ENCODE measurements at places on chromosomes 13 and 19.

DNA sequence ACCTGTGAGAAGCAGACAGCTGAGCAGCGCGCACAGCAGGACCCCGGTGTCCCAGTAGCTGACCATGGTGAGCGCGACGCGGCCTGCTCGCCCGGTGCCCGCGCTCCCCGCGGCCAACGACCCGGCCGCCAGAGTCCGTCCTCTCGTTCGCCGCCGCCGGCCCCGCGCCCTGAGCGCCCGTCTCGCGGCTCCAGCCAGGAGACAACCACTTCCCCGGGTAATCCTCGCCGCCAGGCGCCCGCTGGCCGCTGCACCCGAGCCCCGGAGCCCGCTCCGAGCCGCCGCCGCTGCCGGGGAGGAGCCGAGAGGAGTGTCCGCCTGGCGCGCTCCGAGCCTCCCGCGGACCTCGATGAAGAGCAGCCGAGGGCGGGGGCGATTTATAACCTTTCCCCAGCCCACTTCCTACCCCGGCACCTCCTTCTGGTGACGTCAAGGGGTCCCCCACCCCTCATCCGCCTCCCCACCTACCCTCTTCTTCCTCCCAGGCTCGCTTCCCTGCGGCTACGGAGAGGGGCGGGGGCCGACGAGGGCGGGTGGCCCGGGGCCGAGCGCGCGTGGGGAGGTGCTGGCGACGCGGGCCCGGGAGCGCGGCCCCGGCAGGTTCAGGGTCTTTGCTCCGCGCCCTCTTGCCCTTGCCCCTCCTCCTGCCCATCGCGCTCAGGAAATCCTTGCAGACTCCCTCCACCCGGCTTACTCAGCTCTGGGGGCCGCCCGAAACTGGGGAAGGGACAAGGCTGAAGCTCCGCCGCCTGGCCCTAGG lies at the start of gene FLT1:
TSS of gene FLT1 (minus strand) at position 351 of the 760 bp plus-strand sequence. CDS start at position 66, 285 bp downstream.
- peak; percentile 70 for DNase-seq

GRCh38 chr19:43616306-43616705 lies 3.1 kb downstream of the ZNF428 start:
- DNase-seq, result no peak

DNA sequence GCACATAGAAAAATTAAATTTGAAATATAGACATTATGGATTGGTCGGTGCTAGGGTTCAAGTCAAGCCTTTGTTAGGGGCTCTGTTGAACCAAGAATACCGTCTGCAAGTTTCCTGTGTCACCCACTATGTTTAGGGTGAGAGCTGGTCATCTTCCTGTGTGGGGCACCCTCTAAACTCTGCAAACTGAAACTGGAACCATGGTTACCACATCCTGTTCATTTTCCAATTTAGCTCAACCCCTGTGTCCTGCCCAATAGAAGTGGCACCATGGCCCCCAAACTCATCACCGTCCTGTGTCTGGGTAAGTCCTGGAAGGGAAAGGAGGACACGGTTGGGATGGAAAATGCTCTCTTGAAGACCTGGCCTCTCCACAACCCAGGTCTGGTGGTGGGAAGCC lies 29.9 kb downstream of the LAIR2 start:
- no peak for DNase-seq

GRCh38 chr13:76038920-76039716 lies 403.0 kb downstream of the LMO7 start:
- DNase-seq, result no peak

GRCh38 chr13:20727856-20728255 lies 24.4 kb downstream of the IL17D start:
- DNase-seq, result no peak

DNA sequence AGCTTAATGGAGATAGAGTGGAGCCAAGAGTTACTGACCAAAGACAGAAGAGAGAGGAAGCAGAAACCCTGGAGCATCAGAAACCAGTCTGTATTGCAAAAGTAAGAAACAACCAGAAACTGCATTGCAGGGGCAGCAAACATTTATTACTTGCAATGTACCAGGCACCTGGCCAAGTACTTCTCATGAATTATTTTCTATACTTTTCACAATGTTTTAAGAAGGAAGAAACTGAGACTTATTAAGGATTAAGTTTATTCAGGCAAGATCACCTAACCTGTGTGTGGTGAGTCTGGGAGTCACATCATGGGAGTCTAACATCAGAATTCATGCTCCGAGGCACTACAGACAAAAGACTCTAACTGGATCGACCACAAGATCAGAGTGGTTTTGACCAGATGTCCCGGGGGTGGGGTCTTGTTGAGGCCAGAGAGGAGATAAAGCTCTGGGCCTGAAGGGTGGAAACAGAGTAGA lies 47.4 kb downstream of the TNFRSF19 start:
- DNase-seq, result peak; percentile 51

DNA sequence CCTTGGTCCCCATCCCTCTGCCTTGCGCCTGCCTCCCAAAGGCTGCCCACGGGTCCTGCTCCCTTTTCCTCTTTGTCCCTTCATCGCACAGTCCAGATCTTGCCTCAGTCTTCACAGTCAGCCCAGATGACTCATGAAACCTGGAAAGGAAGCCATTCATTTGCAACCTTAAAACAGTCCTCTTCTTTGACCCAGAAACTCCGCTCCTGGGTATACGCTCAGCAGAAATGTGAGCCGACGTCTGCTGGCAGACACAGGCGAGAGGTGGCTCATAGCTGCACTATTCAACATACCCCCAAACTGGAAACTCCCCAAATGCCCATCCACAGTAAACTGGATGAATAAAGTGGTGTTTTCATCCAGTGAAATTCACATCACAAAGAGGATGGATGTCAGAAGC lies 13.6 kb upstream of the PEPD start:
- DNase-seq, result peak; percentile 33

- peak; percentile 53 for DNase-seq
Observed at GRCh38 chr13:59677966-59678814, 485.5 kb downstream of the DIAPH3 start.

DNA sequence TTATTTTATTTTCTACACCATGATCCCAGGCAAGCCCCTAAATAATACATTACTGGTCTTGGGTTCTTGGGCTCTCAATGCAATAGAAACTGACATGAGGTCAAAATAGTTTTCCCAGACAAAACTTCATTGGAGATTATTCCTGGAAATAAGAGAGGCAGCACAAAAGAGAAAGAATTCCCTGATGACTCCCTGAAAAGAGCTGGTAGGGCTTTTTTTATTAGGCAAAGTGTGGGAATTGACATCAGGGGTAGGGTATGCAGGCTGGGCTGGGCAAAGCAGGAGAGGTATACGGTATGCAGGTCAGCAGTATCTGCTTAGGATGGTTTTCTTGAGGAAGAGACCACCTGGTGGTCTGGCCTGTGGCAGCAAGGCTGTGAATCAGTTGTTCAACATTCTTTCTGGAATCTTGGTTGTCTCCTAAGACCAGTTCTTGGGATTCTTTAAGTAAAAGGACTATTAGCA lies 9.3 kb upstream of the IGFL3 start:
- DNase-seq, result no peak

- peak; percentile 93 for DNase-seq
Observed at GRCh38 chr19:1122972-1123363, 19.2 kb downstream of the GPX4 start.

- DNase-seq, result no peak
Observed at GRCh38 chr19:6087074-6087571, 23.2 kb downstream of the RFX2 start.

DNA sequence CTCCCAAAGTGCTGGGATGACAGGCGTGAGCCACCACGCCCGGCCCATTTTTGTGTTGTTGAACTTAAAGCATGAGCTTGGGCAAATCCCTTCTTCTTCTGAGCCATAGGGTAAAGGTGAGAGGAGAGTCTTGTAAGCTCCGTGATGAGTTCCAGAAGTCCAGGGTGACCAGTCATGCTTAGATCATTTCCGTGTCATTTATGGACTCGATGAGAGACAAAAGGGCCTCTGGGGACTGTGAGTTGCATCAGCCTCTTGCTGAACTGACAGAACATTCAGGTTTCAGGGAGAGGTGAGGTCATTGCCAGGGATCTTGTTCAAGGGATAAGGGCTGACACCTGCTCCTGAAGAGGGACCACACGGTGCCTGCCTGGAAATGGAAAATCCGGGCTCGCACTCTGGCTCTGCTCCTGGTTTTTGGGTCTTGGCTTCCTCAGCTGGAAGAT lies 53.6 kb downstream of the GADD45B start:
- DNase-seq, result peak; percentile 97

DNA sequence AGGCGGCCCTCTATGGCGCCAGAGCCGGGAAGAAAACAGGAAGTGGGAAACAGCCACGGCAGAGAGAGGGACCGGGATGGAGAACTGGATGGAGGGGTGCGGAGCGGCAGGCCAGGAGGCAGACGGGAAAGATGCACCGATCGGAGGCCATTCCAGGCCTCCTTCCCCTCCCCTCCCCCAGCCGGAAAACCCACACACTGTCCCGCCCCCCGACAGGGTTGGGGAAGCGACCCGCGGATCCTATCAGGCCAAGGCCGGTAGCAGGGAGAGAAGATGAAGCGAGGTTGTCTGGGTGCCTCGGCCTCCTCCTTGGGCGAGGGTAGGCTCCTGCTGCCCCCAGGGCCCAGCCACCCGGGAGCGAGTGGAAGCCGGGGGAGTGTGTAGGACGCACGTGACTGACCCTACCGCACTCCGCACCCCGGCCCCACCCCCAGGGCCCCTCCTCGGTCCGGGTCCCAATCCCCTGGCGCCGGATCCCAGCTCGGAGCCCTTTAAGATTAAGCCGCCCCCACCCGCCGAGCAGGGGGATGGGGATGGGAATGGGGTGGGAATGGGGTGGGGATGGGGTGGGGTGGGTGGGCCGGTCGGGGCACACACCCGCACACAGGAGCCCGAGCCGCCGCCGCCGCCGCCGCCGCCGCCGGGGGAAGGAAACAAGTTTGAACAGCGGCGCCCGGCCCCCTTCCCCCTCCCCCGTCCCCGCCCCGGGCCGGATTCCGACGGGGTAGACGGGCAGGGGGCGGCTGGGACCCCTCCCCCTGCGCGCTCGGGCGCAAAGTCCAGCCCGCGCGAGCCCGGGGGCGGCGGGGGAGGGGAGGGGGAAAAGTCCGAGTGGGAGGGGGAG lies 1.5 kb downstream of the ERF start:
- DNase-seq, result peak; percentile 72

DNA sequence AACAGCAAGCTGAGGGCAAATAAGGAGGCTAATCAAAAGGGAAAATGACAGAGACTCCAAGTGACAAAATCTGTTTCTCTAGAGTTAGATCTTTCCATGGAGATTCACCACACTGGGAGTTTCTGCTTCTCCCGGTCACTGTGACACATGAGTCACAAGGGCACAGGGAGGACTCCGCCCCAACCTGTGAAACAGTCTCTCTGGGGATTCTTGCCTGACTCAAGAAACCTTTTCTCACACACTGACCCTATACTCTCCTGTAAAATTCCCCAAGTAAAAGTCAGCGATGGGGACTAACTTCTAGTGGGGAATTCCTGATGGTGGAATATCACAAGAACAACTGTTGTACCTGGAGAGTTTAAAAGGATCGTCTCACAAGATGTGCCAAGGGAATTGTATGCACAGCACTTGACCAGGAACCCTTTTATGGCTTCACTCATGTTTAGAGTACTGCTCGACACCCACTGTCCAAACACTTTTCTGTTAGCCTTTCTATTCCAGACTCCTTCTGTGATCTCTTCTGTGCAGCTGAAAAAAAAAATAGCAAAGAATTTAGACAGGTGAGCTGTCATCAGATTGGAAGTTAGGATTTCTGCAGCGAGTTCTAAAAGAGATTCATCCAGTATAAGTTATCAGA lies 46.8 kb upstream of the URAD start:
- DNase-seq, result peak; percentile 36

DNA sequence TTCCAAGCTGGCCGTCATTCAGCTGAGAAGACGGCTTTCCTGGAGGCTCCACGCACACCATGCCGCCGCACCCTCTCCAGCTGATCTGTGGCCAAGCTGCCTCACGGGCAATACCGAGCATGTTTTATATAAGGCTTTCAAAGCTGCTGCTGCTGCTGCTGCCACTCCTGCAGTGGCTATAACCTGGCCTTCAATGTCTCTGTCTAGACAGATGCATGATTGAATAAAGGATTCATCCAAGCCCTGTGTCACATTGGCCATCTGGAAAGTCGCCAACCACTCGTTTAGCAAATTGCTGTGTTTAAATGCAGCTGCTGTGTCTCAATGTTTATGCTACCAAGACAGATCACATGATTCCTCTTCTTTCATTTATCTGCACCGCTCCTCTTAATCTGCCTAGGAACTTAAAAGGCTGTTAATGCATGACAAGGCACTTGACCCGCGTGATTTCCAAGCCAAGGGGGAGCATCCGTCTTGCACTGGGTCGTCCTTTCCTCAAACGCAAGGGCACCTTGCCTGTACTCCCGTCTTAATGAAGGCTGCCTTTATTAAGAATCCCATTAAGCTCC lies 114.3 kb downstream of the TEX26 start:
- DNase-seq, result peak; percentile 31

GRCh38 chr13:43300865-43301264 lies 277.5 kb downstream of the DNAJC15 start:
- DNase-seq, result peak; percentile 86

DNA sequence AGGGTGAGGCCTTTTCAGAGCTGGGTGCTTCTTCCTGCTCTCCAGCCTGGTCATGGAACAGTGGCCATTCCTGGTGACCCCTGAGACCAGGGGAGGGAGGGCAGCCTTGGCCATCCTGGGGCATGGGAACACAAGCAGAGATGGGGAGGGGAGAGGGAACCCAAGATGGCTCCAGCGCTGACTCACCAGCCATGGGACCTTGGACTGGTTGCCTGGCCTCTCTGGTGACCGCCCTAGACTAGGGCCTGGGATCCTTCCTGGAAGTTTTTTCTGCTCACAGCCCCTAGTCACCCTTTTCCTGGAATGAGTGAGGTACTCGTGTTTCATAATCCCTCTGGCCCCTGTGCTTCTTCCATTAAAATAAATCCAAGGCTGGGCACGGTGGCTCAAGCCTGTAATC lies 3.3 kb upstream of the OPA3 start:
- DNase-seq, result peak; percentile 17

- DNase-seq, result peak; percentile 84
Observed at GRCh38 chr13:113742000-113742441, 17.0 kb upstream of the TMEM255B start.

DNA sequence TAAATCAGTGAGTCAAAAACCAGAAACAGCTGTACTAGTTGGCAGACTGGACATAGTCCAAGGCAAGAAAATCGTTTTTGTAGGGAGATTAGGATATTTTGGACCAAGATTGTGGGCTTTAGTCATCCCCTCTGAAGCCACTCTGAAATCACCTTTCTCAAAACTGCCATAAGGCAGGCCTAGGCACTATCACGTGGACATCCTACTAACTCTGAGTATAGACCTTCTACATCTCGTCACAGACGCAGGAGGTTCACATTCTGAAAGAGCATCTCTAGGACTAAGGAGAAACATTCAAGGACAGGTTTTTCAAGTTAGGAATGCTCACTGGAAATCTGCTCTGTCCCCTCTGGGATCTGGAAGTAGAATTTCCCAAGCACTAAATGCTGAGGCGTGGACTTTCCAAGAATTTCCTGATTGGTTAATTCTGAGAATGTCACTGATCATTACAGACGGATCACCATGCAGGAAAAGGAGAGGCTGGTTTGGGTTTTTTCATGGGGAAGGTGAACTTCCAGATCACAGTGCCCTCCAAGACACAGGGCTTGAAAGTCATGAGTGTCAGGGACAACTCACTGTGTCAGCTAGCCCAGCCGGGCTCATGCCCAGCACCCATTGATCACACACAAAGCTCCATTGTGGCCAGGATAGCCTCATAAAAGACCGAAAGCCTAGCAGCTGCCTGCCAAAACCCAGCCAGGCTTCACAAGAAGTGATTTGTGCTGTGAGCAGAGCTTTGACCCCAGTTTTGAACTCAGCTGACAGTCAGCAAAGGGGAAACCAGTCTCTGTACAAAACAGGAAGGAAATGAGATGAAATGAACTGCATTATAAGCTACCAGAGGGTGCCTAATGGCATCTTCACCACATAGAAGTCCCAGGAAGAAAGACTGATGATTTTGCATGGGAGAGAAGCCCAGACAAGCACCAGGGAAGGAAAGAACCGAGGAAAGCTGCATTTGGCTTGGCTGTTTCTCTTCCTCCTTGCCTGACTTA lies 2.7 kb upstream of the RUBCNL start:
- no peak for DNase-seq

Measured in GM23248 (cell line).